ENCODE measurements at places on chromosomes 13 and 19. TPM values are rescaled to one million over a fixed set of nuclear protein-coding genes. Genes with fewer than 3 reads are reported as not detected.

Gene ZNF418
- total RNA-seq: 4.3 TPM

Gene ANGPTL8
- not detected for total RNA-seq

Gene CACNA1A
- total RNA-seq: not detected

Gene RDH8
- not detected for total RNA-seq

Gene GRIN2D
- 0.17 TPM for total RNA-seq

Gene ZNF177
- 1.5 TPM for total RNA-seq

Gene RNF225
- total RNA-seq: 36.1 TPM

Gene TMC4
- total RNA-seq: 9.3 TPM

Gene CGB5
- total RNA-seq: not detected

Gene KLK10
- 30.0 TPM for total RNA-seq

Gene LRRC4B
- total RNA-seq: 0.25 TPM

Gene COMP
- total RNA-seq: 12.6 TPM

Gene JAK3
- 2.1 TPM for total RNA-seq

Data from lower leg skin (tissue), 4 donors.